ENCODE measurements at places on chromosomes 7 and 10. TPM values are rescaled to one million over a fixed set of nuclear protein-coding genes. Genes with fewer than 3 reads are reported as not detected.
A peak's percentile ranks its signal among the peaks of the same experiment; 100 is the strongest.

DTX2 gene
- total RNA-seq: 30.5 TPM

DNA sequence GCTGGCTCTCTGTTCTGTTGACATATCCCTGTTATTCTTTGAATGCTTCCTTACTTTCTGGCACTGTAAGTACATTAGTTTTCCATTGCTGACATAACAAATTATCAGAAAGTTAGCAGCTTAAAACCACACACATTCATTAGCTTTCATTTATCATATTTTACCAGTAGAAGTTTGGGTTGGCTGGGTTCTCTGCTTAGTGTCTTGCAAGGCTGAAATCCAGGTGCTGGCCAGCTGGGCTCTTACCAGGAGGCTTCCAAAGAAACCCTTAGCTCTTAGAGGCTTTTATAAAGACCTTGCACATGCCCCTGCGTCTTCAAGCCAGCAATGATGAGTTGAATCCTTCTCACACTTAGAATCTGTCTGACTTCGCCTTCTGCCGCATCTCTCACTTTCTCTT lies 160.6 kb downstream of the MLLT10 start:
- H3K36me3 ChIP-seq: peaks cover 6% of the 10 kb centered on the region
- DNase-seq: no peak
- no peaks in the 10 kb centered on the region for H3K4me1 ChIP-seq
- no peaks in the 10 kb centered on the region for H3K27me3 ChIP-seq

GRCh38 chr10:70063418-70064098 lies 10.9 kb downstream of the MACROH2A2 start:
- DNase-seq: no peak
- no peaks in the 10 kb centered on the region for H3K27me3 ChIP-seq
- H3K27ac ChIP-seq: no peak overlapping the region
- no peak overlapping the region for H3K4me3 ChIP-seq
- H3K36me3 ChIP-seq: no peaks in the 10 kb centered on the region

GRCh38 chr7:67478066-67478465 lies 481.4 kb downstream of the TYW1 start:
- H3K36me3 ChIP-seq: no peaks in the 10 kb centered on the region
- no peaks in the 10 kb centered on the region for H3K27me3 ChIP-seq
- H3K4me1 ChIP-seq: no peaks in the 10 kb centered on the region
- H3K4me3 ChIP-seq: no peak overlapping the region

DNA sequence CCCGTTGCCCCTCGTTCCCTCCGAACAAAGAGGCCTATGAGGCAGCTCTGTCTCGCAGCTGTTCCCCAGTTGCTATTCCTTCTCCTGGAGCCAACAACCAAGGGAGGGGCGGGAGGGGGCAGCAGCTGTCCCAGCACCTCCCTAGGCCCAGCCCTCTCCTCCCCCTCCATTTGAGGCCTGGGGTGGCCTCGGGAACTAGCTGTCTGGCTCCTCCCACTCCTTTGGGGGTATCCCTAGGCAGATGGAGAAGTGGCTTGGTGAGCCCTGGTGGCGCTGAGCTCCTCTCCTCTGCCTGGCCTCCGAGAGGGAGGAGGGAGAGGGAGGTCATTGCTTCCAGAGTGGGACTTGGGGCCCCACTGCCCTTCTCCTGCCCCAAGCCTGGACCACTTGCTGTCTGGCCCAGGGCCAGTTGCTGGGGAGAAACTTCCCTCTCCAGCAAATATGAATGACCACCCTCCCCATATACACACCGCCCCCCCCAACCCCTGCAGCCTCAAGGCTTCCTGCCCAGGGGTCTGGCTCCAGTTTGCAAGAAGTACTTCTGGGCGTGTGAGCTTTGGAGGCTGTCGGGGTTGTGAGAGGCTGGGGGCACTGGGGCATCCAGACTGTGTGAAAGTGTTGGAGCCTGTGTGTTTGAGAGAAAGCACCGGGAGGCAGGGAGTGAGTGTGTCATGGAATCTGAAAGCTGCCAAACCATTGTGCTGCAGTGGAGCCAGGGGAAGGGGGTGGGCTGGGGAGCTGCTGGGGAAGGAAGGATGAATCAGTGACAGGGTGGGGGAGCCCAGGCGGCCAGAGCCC lies 3.1 kb downstream of the FLNC start:
- peaks cover 7% of the 10 kb centered on the region for H3K4me1 ChIP-seq
- H3K27ac ChIP-seq: peak overlapping the region; percentile 90

- no peak overlapping the region for H3K27ac ChIP-seq
- no peaks in the 10 kb centered on the region for H3K36me3 ChIP-seq
- no peaks in the 10 kb centered on the region for H3K27me3 ChIP-seq
- no peaks in the 10 kb centered on the region for H3K4me1 ChIP-seq
- peak; percentile 47 for DNase-seq
- H3K4me3 ChIP-seq: no peak overlapping the region
These were observed 24.0 kb downstream of the ELFN1 start for GRCh38 chr7:1693991-1694524.

SFXN3 gene
- 75.7 TPM for total RNA-seq

DNA sequence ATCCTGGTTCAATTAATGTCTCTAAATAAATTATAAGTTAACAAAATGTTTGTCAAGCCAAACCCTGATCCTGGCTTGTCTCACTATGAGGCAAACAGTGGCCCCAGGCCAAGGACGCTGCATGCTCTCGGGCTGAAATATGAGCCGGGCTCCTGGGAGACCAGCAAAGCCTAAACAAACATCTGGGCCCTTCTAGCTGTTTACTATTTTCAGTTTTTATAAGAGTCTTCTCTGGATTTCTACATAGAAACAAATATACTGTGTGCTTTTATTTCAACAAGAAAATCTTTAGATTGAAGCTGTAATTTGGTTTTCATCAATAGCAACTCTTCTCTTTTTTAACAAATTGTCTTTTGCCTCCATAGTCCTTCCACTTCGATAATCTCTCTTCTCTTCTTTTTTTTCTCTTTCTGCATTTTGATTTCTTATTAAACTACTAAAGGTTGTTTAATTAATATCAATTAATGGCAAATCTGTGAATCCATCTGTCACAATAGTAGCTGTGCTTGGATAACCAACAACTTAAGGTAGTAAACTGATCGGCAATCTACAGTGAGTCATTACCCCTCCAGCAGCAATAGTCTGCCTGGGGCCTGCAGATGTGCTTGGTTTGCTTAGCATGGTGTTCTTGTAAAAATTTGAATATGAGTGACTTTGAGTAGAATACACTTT lies 83.3 kb upstream of the DNAJC1 start:
- H3K36me3 ChIP-seq: no peaks in the 10 kb centered on the region
- no peaks in the 10 kb centered on the region for H3K4me1 ChIP-seq
- DNase-seq: peak; percentile 82
- H3K27me3 ChIP-seq: no peaks in the 10 kb centered on the region
- H3K27ac ChIP-seq: peak overlapping the region; percentile 60

GRCh38 chr7:28815369-28815927 lies 142.7 kb downstream of the TRIL start:
- no peak overlapping the region for H3K4me3 ChIP-seq
- no peaks in the 10 kb centered on the region for H3K4me1 ChIP-seq
- no peaks in the 10 kb centered on the region for H3K27me3 ChIP-seq
- no peaks in the 10 kb centered on the region for H3K36me3 ChIP-seq
- H3K27ac ChIP-seq: no peak overlapping the region
- no peak for DNase-seq

TMEM196 gene
- not detected for total RNA-seq

DNA sequence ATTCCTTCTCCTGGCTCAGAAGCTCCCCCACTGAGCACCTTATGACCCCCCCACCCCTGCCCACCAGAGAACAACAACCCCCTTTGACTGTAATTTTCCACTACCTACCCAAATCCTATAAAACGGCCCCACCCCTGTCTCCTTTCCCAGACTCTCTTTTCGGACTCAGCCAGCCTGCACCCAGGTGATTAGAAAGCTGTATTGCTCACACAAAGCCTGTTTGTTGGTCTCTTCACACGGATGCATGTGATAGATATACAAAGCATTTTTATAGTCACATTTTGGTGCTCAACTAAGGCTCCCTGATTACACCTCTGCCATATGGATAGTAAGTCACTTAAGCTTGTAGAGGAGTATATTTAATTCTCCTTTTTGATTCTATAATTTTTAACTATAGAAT lies 985.8 kb downstream of the REEP3 start:
- no peaks in the 10 kb centered on the region for H3K4me1 ChIP-seq
- no peak for DNase-seq
- no peak overlapping the region for H3K27ac ChIP-seq
- H3K4me3 ChIP-seq: no peak overlapping the region
- no peaks in the 10 kb centered on the region for H3K27me3 ChIP-seq

DNA sequence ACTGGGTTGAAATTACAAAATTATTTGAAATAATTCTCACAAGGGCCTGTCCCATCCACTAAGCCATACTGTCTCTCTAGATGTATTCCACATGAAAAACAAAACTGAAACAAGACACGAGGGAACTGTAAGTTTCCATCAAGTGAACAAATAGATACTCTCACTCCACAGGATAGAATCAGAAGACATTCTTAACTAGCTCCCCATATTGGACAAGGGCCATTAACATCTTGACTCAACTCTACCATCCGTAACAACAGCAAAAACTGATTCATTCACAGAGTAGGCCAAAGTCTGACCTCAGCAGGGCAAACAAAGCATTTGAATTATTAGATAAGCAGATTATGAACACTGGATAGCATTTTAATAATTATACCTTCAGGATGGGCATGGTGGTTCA lies 29.1 kb downstream of the UBE2H start:
- H3K27me3 ChIP-seq: no peaks in the 10 kb centered on the region
- no peaks in the 10 kb centered on the region for H3K4me1 ChIP-seq
- no peak overlapping the region for H3K4me3 ChIP-seq
- H3K27ac ChIP-seq: no peak overlapping the region
- no peaks in the 10 kb centered on the region for H3K36me3 ChIP-seq
- no peak for DNase-seq

DNA sequence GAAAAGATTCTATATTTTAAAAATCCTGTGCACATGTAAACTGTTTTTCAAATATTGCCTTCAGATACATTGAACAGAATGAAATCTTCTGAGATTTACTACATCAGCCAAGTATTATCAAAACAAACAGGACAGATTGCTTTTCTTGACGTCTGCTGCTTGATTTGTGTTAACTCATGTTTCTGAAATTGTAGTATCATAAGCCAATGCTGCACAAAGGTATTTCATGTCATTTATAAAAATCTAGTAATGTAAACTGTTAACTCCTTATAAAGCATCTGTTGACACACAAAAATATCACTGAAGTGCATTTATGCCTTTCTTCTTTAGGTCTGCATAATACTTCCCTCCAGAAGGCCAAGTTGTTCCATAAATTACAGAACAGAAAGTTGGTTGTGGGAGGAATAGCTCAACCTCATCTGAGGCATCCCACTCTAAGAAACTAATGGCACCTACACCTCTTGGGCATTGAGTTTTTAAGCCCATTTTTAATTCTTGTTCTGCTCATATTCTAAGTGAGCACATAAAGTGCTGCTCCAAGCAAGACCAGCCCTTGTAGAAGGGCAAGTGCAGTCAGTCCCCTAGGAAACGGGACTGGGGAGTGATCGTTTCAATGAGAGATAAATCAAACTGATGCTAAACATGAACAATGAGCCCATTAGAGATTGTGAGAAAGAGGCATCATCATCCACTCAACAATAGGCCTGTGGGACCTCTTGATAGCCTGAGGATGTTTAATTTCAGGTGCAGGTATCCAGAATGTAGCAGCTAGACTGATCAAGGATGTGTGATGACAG lies 28.5 kb downstream of the CAV1 start:
- H3K36me3 ChIP-seq: no peaks in the 10 kb centered on the region
- H3K27me3 ChIP-seq: no peaks in the 10 kb centered on the region
- H3K4me1 ChIP-seq: no peaks in the 10 kb centered on the region
- peak overlapping the region; percentile 33 for H3K27ac ChIP-seq
- H3K4me3 ChIP-seq: no peak overlapping the region
- DNase-seq: no peak

DNA sequence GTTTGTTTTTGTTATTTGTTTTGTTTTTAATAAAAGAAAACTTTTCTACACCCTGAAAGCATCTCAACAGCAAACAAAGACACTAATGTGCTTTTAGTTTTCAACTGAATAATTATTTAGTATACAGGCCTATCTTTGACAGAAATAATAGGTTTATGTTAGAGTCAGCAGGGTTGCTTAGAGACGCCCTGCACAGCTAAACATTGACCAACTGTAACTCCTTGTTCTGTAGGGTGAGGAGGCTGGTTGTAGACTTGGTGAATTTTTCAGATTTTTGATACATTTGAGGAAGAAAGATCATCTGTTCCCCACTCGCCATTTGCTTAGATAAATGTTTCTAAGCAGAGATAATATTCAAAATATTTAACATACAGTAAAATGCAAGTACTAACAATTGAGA lies 103.1 kb downstream of the CALCR start:
- H3K4me1 ChIP-seq: no peaks in the 10 kb centered on the region
- DNase-seq: no peak
- H3K4me3 ChIP-seq: no peak overlapping the region
- H3K36me3 ChIP-seq: no peaks in the 10 kb centered on the region
- H3K27me3 ChIP-seq: no peaks in the 10 kb centered on the region

DNA sequence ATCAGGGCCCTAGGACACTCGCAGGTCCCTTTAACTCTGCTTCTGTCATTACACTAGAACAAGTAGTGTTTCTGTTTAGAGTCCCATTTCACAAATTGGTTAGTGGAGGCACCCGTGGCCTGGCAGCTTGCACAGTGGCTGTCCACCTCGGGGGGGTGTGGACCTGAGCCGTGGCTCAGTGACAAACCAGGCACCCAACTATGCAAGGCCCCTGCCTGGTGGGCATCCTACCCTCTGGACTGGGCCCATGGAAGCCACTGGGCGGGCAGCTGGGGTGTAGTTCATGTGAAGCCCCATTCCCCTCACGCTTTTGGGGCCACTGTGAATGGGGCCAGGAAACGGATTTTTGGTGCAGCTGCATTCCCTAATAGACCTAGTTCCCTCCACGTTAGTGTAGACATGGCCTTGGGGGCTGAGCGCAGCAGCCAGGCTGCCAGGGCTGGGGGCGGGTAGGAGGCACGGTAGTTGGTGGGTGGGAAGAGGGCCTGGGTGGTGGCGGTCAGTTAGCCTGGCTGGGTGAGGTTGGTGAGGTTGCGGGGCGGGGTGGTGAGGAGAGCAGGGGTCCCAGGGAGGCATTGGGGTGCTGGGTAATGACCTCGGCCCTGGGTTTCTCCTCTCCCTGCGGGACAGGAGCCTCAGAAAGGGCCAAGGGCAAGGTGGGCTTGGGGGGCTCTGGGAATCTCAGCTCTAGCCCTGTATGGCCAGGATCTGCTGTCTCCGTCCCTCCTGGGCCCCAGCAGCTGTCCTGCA lies 18.7 kb downstream of the ZNF316 start:
- H3K4me3 ChIP-seq: no peak overlapping the region
- H3K4me1 ChIP-seq: no peaks in the 10 kb centered on the region
- H3K36me3 ChIP-seq: peaks cover 22% of the 10 kb centered on the region

GRCh38 chr10:77915319-77916105 lies 11.0 kb downstream of the DLG5 start:
- H3K4me1 ChIP-seq: no peaks in the 10 kb centered on the region
- H3K36me3 ChIP-seq: no peaks in the 10 kb centered on the region

GRCh38 chr7:1740214-1740613 lies 70.1 kb downstream of the ELFN1 start:
- no peaks in the 10 kb centered on the region for H3K27me3 ChIP-seq
- H3K27ac ChIP-seq: no peak overlapping the region
- no peaks in the 10 kb centered on the region for H3K36me3 ChIP-seq
- H3K4me1 ChIP-seq: no peaks in the 10 kb centered on the region
- no peak overlapping the region for H3K4me3 ChIP-seq

GRCh38 chr7:363626-364025 lies 73.7 kb downstream of the FOXL3 start:
- no peaks in the 10 kb centered on the region for H3K4me1 ChIP-seq
- H3K27ac ChIP-seq: no peak overlapping the region
- DNase-seq: no peak
- no peaks in the 10 kb centered on the region for H3K36me3 ChIP-seq
